Stimulated activated naive CD8-positive, alpha-beta T cell treated with anti-CD3 and anti-CD28 coated beads, Interleukin-15, amount 100 ng/mL, for 72 hours (primary cell): ENCODE measurements at places on chromosomes 3 and 15.

DNA sequence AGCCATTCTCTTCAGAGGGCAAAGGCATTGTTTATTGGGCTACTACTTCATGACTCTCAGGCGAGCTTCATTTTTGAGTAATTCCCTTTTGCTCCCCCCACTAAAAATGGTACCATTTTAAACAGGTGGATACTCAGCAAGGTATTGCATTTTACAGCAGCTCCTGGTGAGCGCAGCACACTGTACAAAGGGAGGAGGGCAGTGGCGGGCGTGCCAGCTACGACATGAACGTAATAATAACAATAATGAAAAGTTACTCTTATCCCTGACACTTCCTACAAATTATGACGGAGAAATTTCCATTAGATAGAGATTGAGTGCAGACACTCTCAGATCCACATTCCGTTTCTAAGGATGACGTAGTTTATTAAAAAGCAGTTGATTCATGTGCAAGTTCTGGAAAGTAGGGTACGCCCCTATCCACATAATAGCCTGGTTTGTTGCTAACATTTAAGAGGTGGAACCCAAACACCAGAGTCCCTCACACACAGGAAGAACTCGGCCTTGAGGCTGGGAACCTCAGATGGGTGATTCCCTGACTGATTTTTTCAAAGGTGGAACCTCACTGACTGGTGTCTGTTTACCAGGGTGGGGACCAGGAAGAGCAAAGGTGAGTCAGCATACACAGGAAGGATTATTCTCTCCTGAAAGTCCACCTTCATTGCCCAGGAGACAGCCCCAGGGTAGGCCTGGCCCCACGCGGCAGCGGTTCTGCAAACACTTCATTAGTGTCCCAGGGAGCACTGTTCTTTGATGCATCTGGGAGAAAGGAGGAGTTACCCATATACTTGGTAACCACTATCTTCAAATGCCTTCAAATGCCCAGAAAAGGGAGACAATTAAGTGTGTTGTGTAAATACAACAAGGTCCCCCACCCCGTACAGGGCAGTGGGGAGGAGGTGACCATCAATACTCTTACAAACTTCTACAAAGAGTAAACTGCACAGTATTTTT lies 69.9 kb downstream of the LDHAL6B start:
- no peak for DNase-seq

DNA sequence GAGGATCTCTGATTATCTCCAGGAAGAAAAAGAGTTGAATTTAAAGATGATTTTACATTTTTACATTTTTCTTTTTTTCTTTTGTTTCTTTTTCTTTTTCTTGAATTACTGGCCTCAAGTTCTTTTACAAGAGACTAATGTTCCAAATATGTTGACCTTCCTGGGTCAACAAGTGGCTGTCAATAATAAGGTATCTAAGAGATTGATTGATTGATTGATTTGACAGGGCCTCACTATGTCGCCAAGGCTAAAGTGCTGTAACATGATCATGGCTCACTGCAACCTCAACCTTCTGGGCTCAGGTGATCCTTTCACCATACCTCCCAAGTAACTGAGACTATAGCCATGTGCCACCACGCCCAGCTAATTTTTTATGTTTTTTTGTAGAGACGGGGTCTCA lies 44.6 kb downstream of the KIF9 start:
- DNase-seq, result no peak

GRCh38 chr15:60000824-60001609 lies 3.1 kb upstream of the FOXB1 start:
- no peak for DNase-seq

DNA sequence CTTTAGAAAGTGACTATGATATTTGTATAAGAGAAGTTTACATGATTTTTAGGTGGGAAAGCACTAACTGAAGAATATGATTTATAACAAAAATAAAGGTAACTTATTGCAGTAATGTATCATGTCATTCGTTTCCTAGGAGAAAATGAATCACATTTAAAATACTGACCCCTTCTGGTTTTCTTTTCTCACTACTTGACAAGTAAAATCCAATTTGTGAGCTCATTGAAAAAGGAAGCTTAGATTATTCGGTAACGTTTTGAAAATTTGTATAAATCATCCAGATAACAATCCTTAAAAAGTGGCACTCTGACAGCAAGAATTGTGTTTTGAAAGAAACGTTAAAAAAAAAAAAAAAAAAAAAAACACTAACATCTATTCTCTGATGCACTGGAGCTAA lies 39.0 kb downstream of the NSUN3 start:
- DNase-seq, result no peak

DNA sequence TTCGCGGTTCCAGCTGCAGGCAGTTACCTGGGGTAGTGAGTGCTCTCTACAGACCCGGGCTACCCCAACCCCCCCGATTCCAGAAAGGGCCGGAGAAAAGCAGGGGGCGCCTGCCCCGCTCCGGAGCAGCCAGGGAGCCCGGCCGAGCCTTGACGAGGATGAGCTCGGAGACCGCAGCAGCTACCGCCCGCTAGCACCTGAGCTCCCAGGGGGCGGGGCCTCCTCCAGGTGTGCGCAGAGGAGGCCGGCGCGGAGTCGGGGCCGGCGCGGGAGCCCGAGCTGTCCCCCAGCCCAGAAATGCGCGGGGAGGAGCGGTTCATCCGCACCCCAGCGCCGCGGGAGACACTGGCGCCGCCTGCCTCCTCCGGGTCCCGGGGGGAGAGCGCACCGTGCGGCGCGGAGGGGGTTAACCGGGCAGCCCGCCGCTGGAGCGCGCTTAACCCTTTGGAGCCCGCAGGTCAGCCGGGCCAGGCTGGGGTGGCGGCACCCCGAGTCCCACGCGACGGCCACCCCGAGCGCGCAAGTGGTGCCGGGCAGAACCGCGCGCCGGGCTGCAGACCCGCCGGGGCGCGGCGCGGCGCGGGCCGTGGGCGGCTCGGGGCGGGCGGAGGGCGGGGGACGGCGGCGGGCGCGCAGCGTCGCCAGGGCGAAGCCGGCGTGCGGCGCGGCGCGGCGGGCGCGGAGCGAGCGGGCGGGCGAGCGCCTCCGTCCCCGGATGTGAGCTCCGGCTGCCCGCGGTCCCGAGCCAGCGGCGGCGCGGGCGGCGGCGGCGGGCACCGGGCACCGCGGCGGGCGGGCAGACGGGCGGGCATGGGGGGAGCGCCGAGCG lies at the start of gene CACNA1D:
Gene CACNA1D (plus strand): TSS at position 649 of the 829 bp plus-strand sequence. CDS start 556 bp downstream, outside the sequence.
- DNase-seq, result no peak

DNA sequence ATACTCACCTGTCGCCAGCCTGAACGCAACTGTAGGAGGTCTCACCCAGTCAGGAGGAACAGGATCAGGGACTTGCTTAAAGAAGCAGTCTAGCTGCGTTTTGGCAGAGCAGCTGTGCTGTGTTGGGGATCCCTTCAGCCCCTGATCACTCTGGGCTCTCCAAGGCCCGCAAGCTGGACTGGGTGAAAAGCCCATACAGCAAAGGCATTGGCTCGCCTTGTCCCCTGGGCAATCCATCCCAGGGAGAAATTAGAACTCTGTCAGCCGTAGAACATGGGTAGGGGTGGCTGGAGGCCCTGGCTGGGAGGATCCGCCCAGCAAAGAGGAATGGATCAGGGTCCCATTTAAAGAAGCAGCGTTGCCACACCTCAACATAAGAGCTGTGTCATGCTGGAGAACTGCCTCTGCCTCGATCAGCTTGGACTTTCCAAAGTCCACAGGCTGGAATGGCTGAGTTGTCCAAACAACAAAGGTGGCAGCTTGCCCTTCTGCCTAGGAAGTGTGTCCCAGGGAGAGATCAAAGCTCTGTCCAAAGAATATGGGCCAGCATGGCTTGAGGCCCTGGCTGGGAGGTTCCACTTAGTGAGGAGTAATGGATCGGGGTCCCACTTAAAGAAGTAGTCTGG lies 9.1 kb downstream of the OR5H2 start:
- DNase-seq, result no peak

DNA sequence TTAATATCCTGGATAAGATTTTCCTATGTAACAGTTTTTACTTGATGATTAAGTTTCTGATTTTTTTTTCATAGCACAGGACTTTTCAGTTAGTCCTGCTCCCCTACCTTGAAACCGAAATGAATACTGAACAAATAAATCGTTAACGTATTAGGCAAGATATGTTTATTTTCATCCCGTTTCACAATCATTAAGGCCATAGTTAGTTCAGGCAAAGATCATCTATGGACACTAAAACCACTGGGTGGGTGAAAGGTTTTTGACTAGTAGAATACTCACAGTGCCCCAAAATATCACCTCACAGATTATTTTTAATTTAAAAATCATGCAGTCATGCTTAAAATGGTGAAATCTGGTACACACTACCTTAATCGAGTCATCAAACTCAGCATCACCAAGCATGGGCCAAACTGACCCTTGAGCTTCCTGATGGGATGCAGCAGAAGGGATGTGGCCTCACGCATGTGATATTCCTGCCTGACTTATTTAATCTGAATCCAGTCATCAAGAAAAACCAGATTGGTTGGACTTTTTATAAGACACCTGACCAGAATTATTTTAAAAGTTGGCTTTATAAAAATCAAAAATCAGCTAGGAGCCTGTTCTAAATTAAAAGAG lies 365.0 kb downstream of the LPP start:
- DNase-seq, result no peak

- no peak for DNase-seq
Measured at GRCh38 chr3:192928720-192929119, 11.1 kb upstream of the MB21D2 start.

DNA sequence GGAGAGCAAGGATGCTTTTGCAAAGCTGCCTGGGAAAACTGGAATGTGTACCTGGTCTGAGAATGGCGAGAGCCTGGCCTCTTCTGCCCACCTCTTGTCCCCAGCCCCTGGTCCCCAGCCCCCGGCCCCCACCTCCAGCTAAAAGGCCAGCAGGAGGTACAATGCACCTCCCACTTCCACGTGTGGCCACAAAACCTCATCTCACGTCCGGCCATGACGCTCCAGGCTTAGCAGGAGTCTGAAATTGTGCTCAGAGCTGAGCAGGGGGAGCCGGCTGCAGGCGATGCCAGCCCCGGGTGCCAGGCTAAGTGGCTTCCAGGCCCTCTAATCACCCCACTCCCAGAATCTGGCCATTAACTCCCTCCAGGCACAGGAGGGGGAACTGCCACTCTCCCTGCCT lies 83.1 kb upstream of the PRR20G start:
- no peak for DNase-seq

DNA sequence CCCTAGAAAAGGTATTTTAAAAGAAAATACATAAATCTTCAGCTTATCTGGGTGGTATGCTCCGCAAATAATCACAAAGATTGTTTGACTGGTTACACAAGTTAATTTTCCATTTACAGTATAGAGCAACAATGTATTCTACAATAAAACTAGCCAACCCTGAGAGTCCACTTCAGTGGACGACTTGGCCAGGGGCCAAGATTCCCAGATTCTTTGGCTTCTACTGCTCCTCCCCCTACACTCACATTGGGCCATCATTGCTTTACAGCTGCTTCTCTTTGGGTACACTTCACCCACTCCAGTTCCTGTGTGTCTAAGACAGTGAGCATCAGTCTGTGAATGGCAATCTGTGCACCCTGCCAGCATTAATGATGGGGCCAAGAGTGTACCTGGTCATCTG lies 17.2 kb upstream of the PRICKLE2 start:
- DNase-seq, result no peak

DNA sequence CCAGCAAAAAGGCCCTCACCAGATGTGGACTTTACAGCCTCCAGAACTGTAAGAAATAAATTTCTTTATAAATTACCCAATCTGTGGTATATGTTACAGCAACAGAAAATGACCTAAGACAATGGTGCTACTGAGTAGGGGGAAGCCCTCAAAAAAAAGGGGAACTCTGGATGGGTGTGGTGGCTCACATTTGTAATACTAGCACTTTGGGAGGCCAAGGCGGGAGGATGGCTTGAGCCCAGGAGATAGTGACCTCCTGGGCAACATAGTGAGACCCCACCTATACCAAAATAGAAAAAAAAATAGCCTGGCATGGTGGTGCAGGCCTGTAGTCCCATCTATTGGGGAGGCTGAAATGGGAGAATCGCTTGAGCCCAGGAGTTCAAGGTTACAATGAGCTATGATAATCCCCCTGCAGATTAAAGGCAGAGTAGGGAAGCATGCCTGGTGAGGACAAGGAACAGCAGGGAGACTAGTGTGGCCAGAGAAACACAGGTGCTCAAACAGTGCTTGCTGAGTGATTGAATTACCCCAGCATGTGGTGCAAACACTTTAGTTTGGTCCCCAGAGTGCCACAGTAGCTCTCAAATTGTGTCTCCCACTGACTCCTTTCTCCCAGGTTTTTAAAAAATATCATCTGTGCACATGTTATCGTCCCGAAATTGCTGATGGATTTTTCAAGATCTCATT lies 13.9 kb upstream of the USP3 start:
- DNase-seq, result no peak

- no peak for DNase-seq
Measured at GRCh38 chr3:28109829-28110228, 131.6 kb upstream of the CMC1 start.

DNA sequence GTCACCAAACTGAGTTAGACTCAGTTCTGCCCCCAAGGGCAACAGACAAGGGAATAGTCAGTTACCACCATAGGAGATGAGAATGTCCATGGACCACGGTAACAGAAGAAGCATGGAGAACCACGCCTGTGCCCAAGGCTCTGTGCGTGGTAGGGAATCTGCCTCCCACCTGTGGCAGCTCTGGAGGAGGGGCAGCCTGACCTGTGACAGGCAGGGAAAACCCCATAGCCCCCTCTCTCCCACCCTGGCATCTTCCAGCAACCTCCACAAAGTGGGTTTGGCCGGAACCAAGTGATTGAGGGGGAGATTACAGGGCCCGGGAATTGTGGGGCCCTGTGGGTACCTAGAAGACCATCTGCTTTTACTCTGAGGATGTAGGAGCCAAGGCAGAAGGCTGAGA lies 14.3 kb upstream of the LTF start:
- DNase-seq, result no peak

- DNase-seq, result no peak
Measured at GRCh38 chr3:61360297-61360965, 109.2 kb upstream of the FHIT start.

GRCh38 chr3:61601831-61602230 lies 40.5 kb downstream of the PTPRG start:
- DNase-seq, result no peak

- DNase-seq, result no peak
Measured at GRCh38 chr3:194204042-194204987, 68.4 kb downstream of the HES1 start.

DNA sequence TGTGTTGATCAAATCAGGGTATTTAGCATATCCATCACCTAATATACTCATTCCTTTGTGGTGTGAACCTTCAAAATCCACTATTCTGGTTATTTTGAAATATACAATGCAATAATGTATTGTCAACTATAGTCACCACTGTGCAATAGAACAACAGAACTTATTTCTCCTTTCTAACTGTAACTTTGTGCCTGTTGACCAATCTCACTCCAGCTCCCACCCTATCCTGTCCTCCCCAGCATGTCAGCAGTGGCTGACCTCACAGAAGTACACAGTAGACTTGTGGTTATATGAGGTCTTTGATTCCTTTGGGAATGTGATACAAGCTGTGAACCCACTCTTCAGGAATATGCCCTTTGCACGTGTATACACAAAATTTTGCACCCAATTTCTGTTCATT lies 64.2 kb downstream of the ECT2 start:
- DNase-seq, result no peak

GRCh38 chr15:71612869-71613268 lies 197.5 kb upstream of the NR2E3 start:
- no peak for DNase-seq
